ENCODE measurements at places on chromosomes 6 and 20.

- no peak for DNase-seq
These were observed 16.3 kb upstream of the FAM8A1 start for GRCh38 chr6:17583811-17584210.

- DNase-seq, result no peak
These were observed 21.6 kb downstream of the RREB1 start for GRCh38 chr6:7129360-7129759.

DNA sequence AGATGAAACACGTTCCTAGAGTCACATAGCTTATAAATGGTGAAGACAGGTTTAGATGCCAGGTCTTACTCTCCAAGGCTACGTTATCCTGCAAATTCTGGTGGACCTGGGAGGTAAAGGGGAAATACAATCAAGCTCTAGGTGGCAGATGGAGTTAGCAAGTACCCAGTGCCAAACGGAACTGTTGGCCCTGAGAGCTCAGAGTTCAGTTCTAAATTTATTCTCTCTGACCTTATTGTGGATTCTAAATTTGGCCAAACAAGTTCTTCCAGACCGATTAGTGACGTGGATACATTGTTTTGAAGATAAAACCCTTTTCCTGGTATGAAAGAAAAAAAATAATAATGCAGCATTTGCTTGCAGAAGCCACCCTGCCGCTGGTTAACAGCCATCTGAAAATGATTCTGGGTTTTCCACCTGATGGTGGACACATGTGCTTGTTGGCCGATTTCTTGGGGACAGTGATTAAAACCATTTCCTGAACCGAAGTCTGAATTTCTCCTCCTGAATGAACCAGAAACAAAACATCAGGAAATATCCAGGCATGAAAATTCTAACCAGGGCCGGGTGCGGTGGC lies 32.5 kb downstream of the RIPOR3 start:
- no peak for DNase-seq

DNA sequence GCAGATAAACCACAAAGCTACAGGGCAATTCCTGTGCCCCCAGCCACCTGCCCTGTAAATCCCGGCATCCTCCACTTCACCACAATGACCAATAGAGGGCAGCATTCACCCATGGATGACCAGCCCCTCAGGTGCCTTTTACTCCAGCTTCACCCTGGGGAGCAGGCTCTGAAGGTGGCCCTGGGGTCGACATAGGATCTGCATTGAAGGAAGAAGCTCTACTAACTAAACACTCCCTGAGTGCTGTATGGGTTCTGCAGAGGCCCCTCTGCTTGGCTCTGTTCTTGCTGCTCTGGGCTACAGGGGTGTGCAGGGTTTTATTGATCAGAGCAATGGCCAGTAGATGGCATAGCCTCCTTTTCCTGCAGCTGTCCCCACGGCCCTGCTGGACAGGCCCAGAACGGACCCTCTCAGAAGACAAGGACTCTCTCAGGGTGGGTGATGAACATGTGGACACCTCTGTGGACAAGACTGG lies 20.3 kb downstream of the CST4 start:
- no peak for DNase-seq

- peak; percentile 24 for DNase-seq
These were observed at the start of gene CTSZ for GRCh38 chr20:59006864-59007664. Gene CTSZ, minus strand, starts transcription at chr20:59007254. Its CDS starts 126 bp downstream, at chr20:59007128.

DNA sequence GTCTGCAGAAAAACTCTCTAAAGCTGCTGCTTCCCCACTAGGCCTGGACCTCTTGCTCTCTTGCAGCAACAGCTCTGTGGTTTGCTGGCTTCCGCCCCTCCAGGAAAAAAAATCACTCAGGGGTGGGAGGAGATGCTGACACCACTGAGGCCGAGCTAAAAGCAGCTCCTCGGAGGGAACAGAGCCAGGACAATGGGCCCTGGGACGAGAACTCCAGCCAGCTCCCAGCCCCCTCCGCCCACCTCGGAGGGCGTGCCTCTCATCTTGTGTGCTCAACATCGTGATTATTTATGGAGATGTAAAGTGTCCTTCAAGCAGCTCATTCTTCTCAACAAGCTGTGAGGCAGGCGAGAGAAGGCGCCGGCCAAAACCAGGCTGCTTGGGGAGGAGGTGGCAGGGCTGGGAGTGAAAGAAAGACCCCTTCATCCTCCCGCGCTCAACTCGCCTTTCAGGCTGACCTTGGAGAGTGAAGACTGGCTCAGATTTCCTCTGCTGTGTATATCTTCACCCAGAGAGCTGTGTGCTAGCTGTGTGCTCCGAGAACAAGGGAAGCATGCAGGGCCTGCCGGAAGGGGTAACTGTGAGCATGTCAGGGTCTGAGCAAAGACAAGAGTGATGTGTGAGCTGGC lies 53.5 kb upstream of the LRFN2 start:
- no peak for DNase-seq

DNA sequence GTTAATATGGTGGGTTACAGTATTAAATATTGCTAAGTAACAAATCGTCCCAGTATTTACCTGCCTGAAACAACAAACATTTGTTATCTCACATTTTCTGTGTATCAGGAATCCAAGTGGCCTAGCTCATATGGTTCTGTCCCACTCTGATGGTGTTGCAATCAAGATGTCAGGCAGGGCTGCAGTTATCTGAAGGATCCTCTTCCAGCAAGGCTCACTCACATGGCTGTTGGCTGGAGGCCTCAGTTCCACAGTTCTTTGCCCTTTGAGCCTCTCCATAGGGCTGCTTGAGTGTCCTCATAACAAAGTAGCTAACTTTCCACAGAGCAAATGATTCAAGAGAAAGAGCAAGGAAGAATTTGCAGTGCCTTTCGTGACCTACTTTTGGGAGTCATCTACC lies 17.7 kb downstream of the RAB22A start:
- DNase-seq, result no peak

DNA sequence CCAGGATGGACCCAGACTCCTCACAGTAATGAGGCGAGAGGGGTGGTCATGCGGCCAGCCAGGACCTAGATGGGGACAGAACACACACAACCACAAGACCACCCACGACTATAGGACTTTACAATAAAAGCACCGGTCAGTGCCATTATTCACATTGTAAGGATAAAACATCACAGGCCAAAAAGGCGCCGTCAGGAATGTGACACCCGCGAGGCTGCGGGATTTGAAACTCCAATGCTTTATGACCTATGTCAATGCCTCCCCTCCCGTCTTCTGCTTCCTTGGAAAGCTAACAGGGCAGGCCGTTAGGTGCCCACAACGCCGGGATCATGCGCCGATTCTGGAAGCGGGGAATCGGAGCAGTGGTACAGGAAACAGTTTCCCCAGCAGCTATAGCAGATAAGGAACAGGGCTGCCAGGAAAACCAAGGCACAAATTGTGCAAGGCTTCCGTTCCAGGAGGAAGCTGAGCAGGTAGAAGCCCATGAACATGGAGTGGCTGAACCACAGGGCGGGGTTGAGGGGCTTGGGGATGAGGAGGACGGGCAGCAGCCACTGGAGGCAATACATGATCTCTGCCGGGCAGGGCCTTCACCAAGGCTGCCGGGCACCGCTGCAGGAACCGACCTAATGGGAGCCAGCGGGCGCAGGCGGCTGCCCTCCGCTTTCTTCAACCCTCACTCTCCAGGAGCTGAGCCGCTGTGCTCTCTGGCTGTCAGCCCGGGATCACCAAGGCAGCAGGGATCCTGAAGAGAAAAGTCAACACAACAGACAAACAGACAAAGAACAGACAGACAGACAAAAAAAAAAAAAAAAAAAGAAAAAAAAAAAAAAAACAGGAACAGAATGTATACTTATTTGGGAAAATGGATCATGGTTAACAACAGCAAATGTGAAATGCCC lies 2.2 kb upstream of the NNAT start:
- DNase-seq, result no peak

DNA sequence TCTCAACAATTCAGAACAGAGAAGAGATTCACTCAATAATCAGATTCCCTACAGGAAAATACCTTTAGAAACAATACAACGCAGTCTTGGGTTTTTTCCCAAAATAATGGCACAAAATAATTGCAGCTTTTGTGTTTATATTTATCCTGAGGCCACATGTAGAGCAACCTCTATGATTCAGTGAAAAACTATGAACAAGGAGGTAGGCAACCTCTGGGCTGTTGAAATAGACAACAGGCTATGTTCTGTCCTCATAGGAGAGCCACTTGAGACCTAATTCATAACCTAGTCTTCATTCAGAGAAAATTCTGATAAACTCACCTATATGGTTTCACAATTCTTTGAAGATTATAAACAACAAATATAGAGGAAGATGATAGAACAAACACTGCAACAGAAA lies 118.3 kb downstream of the KHDC1L start:
- no peak for DNase-seq

- no peak for DNase-seq
These were observed 9.3 kb downstream of the ADNP start for GRCh38 chr20:50921803-50922501.

GRCh38 chr20:54485631-54486030 lies 10.2 kb downstream of the DOK5 start:
- DNase-seq, result no peak

DNA sequence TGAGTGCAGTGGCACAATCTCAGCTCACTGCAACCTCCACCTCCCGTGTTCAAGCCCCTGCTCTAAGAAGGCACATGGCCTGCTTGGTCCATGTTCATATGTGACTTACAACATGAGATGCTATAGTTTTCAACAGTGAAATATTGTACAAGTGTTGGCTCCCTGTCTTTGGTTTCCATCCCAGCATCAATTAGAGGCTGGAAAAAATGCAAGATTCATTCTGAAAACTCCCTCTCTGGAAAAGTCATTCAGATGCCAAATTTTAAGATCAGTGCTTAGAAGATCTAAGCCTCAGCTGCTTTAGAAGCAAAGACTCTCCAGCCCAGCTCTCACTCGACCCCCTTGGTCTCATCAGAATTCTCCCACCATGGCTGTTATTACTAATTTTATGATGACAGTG lies 398.9 kb downstream of the KIF16B start:
- DNase-seq, result no peak

DNA sequence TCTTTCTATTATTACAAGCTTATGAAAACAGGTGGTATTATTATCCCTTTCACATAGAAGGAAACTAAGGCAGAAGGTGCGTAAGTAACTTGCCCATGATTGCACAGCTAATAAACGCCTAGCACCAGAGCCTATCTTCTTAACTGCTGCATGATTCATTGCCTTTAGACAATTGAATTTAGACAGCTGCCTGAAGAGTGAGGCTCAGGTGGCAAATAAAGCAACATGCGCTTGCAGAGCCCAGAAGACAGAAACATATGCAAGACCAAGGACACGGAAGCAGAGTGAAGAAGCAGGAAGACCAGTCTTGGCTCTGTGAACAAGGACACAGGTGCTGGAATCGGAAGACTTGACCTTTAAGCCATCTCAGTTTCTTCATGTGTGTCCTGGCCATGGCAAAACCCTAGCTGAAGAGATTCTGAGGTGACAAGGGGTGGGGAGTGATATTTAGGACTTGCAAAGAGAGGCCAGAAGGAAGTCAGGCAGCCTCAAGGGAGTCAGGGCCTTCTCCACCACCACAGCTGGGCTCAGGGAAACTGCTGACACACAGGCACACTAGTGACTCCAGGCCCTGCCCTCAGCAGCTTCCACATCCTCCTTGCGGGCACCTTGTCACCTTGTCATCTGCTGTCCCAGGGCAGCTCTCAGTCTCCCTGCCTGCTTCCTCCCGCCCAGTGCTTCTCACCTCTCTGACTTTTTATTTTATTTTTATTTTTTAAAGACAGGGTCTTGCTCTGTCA lies 91.7 kb upstream of the SLC22A16 start:
- peak; percentile 71 for DNase-seq

DNA sequence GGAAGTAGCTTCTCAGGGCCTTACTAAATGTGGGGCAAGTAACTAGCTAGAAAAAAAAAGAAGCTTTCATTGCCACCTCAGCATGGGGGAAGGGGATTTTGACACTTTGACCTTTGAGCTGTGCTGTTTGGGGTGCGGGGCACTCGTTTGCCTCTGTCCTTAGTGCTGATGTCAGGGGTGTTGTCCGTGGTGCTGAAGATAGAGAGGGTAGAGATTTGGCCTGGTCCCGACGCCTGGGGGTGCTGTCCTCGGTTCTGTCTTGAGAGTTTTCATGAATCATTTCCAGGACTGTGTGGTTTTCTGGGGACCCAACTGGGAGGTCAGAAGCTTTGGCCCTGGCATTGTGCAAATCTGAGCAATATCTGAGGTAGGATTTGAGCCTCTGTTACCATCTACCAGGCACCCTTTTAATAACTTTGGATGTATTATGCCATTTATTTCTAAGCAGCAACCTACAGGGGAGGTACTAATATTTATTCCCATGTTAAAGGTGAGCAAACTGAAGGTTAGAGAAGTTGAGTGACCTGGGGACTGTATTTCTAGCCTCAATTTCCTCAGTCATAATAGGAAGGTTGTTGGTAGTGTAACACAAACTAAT lies 78.0 kb downstream of the DLGAP4 start:
- DNase-seq, result no peak

GRCh38 chr6:75418233-75418632 lies 75.4 kb downstream of the FILIP1 start:
- DNase-seq, result no peak

- DNase-seq, result no peak
These were observed 48.3 kb upstream of the EEF1A1 start for GRCh38 chr6:73569121-73569520.

GRCh38 chr6:56821005-56821432 lies 133.9 kb upstream of the BEND6 start:
- no peak for DNase-seq

DNA sequence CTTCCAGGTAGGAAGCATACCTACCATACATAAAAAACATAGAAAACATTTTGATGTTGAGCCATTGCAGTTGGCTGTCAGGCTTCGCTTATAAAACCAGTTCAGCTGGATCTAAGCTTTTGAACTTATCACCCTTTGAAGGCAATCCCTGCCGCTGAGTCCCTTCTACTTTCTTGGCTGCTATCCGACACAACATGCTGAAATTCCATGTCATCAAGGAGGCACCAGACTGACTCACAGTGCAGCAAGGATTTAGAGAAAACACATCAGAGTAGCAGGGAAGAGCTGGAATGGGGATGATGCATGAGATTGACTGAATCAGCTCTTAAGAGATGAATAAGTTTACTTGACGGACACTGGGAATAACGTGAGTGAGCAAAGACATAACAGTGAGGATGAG lies 135.0 kb upstream of the MAN1A1 start:
- DNase-seq, result no peak

DNA sequence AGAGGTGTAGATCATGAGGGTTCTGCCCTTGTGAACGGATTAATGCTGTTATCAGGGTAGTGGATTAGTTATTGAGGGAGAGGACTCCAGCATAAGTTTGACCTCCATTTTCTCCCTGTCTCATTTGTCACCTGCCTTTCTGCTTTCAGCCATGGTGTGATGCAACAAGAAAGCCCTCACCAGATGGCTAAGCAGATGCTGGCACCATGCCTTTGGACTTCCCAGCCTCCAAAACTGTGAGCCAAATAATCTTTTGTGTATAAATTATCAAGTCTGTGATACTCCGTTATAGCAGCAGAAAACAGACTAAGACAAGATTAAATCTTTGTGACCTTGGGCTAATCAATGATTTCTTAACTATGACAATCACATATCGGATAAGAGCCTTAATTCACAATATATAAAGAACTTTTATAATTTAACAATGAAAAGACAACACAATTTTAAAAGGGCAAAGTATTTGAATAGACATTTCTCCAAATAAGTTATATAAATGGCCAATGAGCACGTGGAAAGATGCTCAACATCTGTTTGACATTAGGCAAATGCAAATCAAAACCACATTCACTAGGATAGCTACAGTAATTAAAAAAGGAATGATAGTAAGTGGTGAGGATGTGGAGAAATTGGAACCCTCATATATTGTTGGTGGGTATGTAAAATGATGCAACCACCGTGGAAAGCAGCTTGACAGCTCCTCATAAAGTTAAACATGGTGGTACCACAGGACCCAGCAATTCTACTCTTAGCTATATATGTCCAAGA lies 45.3 kb upstream of the IFNGR1 start:
- DNase-seq, result no peak

GRCh38 chr20:54688476-54688875 lies 213.1 kb downstream of the DOK5 start:
- no peak for DNase-seq

GRCh38 chr6:140566781-140567277 lies 1192.4 kb upstream of the CITED2 start:
- DNase-seq, result no peak

All from T-helper 2 cell (primary cell).